Myocyte (in vitro differentiated cells): ENCODE measurements at places on chromosomes 12 and 14. TPM values are rescaled to one million over a fixed set of nuclear protein-coding genes. Genes with fewer than 3 reads are reported as not detected.

The CNTN1 gene
- not detected in 2 replicates for total RNA-seq

The KRT6C gene
- not detected in 2 replicates for total RNA-seq

The GPR84 gene
- total RNA-seq: not detected in 2 replicates

The TMEM119 gene
- total RNA-seq: 34.4 and 55.5 TPM in 2 replicates

The PRKAB1 gene
- 16.6 and 17.3 TPM in 2 replicates for total RNA-seq

The PLEKHD1 gene
- total RNA-seq: 1.1 and 2.3 TPM in 2 replicates

The RNASE7 gene
- 0.16 TPM in 1 of 2 replicates, not detected in the other for total RNA-seq

The SVOP gene
- total RNA-seq: under 0.01 and 0.03 TPM in 2 replicates

The ACSM4 gene
- total RNA-seq: not detected in 2 replicates

The EGLN3 gene
- 78.0 and 98.0 TPM in 2 replicates for total RNA-seq

The KLHL33 gene
- total RNA-seq: 0.05 and 0.16 TPM in 2 replicates
